CD4-positive, CD25-positive, alpha-beta regulatory T cell (primary cell): ENCODE measurements at places on chromosomes 5 and 9.

- no peak for DNase-seq
Observed at GRCh38 chr9:5920860-5921328, 30.2 kb downstream of the MLANA start.

DNA sequence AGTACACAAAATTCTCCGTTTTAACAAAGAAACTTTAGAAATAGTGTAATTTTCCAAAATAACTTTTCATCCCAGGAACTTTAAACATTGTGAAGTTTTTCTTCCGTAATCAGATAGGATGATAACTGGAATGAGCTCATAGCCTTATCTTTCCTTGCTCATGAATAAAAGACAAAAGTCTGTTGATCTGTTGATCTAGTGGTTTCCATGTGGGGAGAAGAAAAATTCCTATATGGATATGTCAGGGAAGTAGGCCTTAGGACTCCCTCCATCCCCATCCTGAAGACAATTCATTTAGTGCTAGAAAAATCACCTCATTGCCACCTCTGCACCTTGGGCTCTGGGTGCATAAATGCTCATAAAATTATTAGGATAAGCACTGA is 266.6 kb downstream of the SMARCA2 start:
- no peak for DNase-seq

GRCh38 chr9:24545285-24545684 is 412 bp downstream of the IZUMO3 start:
- DNase-seq, result no peak

- no peak for DNase-seq
Observed at GRCh38 chr5:149561848-149562247, 10.6 kb upstream of the CSNK1A1 start.

- peak; percentile 31 for DNase-seq
Observed at GRCh38 chr9:128192601-128193371, 1.4 kb upstream of the CIZ1 start.

GRCh38 chr9:99637641-99638040 is 184.0 kb upstream of the NR4A3 start:
- no peak for DNase-seq

DNA sequence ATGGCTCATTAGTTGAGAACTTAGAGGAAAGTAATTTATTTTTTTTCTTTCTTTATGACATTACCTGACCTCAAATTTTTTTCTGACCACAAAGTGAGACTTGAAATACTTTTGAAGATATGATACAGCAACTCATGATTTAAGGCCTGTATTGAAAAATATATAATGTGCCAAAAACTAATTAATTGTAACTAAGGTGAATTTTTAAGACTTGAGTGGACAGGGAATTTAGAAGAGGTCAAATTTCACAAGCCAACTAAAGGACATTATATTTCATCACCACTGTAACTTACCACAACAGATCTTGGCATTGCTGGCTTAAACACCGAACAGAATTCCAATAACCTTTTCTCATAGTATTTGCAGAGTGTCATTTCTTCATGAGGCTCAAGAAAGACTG is 1.8 kb downstream of the CCNH start:
- DNase-seq, result no peak

DNA sequence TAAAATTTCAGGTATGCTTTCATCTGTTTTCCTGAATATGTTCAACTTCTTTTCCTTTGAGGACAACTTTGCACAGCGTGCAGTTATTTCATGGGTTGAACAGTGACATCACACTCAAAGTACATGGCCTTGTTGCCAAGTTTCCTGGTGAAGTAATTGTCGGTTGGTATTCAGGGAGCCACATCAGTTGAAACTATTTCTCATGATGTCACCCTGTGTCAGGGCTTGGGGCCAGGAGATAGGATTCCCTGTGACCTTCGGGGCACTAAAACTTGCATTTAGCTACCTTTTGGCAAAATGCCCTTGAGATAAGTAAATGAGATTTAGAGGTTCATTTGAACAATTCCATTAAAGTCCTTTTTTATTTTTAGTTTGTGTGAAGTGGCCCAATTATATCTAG is 383.9 kb downstream of the SH3GL2 start:
- no peak for DNase-seq

DNA sequence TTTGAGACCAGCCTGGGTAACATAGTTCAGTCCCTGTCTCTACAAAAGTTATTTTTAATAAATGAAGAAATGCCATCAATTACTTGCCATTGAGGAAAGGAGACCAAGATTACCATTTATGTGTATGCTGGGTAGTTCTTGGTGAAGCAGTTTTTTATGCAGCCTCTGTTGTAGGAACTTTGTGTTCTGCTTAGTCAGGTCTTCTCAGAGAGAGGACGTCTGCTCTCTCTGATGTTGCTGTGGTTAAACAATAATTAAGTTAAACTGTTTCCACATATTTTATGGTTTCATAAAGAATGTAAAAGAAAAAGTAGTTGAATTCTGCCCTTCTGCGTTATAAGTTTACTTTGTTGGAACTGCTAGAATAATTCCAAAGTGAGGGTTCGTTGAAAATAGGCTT is 210.5 kb downstream of the KDM4C start:
- DNase-seq, result no peak
